Chondrocyte (in vitro differentiated cells): ENCODE measurements at places on chromosomes 7 and 10.

- DNase-seq = no peak
Observed at GRCh38 chr7:123655614-123656013, at the start of gene LMOD2. TSS of gene LMOD2 (plus strand) at chr7:123655866. CDS start at chr7:123655964, 98 bp downstream.

DNA sequence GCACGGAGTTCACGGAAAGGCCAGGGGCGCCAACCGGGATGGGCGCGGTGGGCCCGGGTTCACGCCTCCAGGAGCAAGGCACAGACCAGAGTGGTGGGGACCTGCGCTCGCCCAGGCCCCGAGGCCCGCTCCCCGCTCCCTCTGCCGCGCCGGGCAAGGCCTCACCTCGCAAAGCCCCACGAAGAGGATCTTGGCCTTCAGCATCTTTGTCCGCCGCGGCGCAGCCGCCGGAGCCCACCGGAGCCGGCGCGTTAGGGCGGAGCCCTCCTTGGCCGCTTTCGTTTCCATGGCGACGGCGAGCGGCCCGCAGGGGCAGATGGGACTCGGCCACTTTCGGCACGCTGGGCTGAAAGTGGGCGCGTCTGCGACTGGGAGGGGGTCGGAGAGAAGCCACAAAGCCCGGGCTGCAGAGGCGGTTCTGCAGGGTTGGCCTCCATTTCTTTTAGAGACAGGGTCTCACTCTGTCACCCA lies 944.4 kb upstream of the ZNF722 start:
- DNase-seq = peak; percentile 93

- no peak for DNase-seq
Observed at GRCh38 chr10:71078454-71079145, 133.8 kb upstream of the UNC5B start.

- no peak for DNase-seq
Observed at GRCh38 chr10:75250934-75251333, 15.2 kb upstream of the COMTD1 start.

DNA sequence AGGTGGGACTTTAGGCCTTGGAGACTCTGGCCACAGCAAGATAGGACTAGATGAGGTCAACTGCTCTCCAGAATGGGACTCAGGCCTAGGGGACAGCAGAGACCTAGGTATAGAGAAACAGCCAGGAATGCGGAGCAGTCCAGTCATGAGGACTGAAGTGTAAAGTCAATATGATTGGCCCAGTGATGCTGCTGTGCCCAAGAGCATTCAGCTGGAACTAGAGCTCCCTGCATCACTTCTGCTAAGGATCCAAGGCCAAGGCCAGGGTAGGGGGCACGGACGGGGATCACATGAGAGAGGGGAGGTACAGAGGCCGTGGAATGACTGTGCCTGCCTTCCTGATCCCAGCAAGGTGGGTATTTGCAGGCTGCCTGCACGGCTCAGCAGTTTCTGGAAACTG lies 237.9 kb downstream of the FRMD4A start:
- no peak for DNase-seq

DNA sequence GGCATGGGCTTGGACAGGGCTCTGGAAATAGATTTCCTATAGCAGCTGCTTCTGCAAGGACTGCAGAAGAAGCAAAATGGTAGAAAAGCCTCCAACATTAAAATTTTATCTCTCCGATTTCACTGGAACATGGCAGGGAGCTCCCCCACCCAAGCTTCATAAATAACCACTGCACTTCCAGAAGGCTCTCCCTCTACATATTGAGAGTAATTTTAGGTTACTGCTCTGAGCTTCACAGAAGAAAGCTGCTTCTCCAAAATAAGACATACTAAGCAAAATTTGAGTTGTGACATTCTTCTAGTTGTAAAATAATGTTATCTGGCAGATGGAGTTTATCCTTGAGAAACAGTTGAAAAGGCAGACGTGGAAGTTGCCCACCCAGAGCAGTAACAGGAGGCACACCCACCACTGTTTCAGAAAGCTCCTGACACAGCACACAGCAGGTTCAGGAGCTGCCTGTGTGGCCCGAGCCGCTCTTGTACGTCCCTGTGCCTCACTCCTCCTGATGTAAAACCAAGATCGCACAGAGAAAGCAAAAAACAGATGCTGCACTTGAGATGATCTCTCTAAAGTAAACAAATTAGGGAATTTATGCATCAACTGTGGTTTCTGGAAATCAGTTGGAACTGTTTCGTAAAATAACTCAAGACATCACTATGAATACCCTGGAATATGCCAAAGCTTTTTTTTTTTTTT lies 621.0 kb downstream of the PARD3 start:
- no peak for DNase-seq

DNA sequence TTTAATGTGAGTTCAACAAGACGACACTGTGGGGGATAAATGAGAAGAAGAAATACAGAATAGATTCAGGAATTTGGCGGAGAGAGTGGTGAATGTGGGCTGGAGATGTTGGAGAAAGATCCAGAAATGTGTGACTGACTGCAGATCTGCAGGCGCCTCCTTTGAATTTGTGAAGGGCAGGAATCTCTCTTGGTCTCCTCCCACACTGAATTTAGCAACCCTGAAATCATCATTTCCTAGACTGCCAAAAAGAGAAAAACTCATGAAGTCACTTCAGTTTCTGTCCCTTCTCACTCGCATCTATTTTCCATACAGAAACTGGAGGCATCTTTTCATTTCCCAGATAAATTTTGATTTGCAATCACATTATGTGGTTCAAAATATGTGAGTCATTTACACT lies 128.7 kb downstream of the GNAI1 start:
- DNase-seq = no peak

- DNase-seq = no peak
Observed at GRCh38 chr7:121385800-121386179, 10.3 kb downstream of the FAM3C start.
